ENCODE measurements at places on chromosomes 16 and 17.

DNA sequence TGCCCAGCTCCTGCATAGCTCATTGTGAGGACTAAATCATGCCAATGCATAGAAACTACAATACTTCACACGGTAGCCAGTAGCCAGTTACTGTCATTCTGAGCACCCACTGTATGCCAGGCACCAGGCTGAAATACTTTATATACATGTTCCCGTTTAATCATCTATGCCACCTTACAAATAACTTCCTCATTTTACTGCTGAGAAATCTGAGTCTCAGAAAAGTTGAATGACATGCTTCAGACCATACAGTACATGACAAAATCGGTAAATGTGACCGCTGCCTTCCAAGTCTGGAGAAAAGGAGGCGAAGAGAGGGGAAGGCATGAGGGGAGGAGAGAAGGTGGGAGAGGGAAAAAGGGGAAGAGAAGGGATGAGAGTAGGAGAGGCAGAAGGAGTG is 9.2 kb upstream of the TLCD3B start:
- DNase-seq = no peak

DNA sequence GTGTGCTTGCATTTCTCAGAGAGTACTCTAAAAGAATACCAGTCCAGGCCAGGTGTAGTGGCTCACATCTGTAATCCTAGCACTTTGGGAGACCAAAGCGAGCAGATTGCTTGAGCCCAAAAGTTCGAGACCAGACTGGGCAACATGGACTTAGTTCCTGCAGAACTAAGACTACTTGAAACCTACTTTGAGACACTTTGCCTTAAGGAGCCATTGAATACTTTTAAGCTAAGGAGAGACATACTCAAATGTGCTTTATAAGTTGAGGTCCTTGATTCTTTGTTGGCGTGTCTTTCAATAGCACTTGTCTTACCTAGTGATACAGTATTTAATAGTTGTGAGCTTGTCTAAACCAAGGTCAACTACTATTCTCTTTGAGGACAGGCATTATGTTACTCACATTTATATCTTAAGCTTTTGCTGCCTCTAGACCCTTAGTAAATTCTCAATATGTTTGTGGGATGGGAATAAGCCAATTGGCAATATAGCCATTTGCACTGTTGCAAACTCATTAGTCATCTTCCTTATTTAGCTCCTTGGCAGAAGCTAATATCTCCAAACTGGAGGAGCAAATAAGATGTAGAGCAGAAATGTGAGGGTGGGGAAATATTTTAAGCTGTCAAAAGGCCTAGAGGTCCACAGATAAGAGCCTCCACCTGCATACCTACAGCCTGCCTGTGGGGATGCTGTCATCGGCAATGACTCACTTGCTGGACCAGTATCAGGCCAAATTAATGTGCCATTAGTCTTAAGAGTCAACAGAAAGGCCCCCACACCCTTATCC is 16.3 kb downstream of the SCPEP1 start:
- no peak for DNase-seq

DNA sequence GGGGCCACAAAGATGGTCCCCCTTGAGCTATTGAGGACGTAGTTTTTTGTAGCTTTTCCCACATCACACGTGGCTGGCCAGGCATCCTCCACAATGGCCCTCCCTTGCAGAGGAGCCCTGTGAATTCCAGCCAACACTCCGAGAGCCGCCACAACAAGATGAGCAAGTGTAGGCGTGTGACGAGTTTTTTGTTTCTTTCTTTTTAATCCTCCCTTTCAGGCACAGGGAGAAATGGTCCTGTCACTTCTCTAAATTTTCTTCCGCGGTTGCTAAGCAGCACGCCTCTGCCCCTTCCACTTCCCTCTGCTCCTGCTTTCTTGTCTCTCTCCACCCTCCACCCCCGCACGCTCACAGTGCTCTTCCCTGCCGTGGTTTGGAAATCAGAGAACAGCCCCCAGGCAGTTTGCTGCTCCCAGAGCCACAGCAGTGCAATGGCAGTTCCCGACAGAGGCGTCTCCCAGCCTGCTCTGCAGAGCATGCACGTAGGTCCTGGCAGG is 68.0 kb upstream of the MRTFB start:
- DNase-seq = no peak

- DNase-seq = no peak
Measured at GRCh38 chr17:44417553-44417952, 28.1 kb upstream of the ITGA2B start.

GRCh38 chr16:87728026-87728425 is 37.8 kb downstream of the KLHDC4 start:
- DNase-seq = no peak

GRCh38 chr17:79778504-79779083 is 646 bp downstream of the CBX2 start:
- DNase-seq = no peak

- DNase-seq = no peak
Measured at GRCh38 chr17:16444258-16444886, 29.0 kb downstream of the TRPV2 start.

GRCh38 chr16:79163691-79164387 is 436.7 kb downstream of the MAF start:
- DNase-seq = no peak

DNA sequence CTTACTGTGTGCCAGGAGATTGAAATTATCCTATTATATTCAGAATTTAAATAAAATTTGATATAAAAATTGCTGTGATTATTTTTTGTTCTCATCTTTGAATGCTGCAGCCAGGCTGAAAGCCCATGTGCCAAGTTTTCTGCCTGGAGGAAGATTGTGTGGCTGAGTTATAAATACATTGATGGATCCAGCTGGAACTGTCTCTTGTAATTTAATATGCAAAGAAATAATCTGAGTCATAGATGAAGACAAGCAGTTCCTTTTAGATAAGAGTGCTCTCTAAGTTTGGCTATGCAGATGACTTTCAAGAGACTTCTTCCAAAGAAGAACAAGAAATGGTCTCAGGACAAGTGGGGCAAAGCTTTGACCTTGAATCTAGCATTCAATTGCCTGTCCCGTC is 871.0 kb downstream of the CDH11 start:
- no peak for DNase-seq

DNA sequence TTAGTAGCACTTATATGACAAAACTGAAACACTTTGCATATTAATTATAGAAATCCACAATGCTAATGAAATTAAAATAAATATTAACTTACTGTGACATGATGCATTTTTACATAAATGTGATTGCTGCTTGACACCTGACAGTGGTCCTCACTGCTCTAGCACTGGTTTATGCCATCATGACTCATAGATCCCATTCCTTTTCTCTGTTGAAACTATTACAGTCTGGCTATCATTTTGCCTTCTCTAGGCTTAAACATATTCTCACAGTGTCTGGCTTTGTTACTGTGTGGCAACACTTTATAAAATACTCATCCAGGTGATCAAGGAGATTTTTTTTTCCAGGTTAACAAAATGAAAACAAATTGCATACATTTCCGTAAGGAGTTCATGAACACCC is 108.0 kb downstream of the MRTFB start:
- no peak for DNase-seq

GRCh38 chr17:8888704-8889302 is 21.3 kb upstream of the PIK3R6 start:
- DNase-seq = no peak

DNA sequence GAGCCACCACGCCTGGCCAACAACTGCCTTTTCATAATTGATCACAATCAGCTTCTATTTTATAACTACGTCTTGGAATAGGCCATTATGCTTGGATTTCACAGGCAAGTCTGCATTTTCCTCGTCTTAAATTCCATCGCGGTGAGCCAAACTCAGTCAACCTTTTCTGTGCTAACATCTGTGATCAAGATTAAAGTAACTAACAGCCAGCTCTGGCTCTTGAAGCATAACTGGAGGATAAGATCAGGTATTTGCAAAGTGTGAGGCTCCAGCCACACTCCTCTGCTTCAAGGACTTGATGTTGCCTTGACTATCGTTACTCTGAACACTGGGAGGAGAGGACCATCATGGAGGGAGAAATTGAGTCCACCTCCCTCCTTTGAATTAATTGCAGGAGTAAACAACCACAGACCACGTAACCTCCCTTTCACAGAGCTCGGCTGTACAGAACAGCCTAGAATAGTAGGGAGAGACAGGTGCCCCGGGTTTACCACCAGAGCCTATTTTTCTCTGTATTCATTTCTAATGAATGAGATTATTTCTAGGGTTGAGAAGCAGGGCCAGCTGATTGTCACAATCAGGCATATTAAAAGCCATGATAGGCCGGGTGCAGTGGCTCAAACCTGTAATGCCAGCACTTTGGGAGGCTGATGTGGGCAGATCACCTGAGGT is 143.0 kb downstream of the XYLT1 start:
- no peak for DNase-seq

DNA sequence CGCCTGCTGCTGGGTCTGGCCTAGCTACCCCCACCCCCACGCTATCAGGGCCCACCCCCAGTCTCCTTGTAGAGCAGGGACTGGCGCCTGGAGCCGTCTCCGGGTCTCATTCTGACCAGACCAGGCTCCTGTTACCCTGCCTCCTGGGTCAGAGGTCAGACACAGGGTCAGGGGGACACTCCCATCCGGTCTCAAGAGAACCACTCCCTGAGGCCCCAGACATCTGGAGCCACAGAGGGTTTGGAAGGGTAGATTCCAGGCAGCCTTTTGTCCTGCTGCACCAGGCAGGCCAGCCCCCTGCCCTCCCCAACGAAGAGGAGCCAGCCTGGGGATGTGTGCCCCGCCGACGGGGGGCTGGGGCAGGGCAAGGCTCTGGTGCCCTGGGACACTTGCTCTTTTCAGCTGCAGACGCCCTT is 944 bp upstream of the WFIKKN1 start:
- no peak for DNase-seq

DNA sequence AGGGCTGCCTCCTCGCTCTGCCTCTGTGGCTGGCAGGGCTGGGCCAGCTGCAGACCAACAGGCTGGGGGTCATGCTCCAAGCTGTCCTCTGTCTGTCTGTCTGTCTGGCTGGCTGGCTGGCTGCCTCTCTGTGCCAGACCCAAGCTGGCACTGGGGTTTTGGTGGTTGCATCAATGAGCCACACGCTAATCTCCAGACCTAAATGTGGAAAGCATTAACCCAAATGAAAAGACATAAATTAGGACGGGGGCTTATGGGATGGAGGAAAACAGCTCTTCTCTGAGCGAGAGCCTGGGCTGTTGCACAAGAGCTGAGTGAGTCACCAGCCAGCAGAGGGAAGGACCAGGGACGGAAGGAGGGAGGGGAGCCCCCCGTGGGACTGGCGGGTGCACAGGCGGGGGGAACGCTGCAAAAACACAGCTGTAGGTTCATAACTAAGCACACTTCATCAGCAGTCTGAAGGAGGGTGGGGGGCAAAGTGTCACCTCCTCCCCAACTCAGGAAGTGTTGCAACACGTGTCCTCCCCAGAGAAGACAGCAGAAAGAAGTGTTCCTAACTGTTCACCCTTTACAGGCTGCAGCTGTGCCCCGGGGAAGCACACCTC is 83.4 kb downstream of the GAS7 start:
- peak; percentile 34 for DNase-seq

DNA sequence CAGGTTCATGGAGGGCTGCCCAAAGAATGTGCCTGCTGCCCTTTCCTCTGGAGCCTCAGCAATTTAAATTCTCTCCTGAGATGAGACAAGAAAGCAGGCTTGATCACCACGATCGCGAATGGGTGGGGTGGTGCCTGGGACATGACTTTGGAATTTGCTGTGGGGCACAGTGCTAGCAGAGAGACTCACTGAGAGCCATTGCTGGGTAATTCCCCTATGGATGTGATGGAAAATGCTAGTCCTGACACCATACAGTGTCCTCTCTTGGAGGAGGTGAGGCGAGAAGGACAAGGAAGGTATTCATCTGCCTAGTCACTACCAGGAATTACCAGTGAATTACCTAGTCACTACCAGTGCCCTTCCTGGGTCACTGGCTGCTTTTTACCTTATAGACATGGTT is 15.5 kb downstream of the FAM20A start:
- DNase-seq = no peak

DNA sequence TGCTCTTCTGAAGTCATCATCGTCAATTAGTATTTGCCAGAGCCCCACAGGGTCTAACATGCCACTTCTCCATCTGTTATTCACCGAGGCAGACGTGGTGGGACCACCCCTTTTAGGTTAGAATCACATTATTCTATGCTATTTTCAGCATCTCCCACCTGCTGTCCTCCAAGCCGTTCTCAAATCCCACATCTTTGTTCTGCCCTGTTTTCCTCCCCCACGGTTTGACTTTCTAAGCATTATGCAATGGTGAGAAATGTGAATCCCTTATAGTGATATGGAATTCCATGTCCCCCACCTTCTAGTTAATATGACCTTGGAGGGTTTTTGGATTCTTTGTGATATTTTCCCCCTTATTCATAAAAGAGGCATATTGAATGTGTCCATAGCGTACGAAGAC is 634.1 kb upstream of the RBFOX1 start:
- DNase-seq = no peak

DNA sequence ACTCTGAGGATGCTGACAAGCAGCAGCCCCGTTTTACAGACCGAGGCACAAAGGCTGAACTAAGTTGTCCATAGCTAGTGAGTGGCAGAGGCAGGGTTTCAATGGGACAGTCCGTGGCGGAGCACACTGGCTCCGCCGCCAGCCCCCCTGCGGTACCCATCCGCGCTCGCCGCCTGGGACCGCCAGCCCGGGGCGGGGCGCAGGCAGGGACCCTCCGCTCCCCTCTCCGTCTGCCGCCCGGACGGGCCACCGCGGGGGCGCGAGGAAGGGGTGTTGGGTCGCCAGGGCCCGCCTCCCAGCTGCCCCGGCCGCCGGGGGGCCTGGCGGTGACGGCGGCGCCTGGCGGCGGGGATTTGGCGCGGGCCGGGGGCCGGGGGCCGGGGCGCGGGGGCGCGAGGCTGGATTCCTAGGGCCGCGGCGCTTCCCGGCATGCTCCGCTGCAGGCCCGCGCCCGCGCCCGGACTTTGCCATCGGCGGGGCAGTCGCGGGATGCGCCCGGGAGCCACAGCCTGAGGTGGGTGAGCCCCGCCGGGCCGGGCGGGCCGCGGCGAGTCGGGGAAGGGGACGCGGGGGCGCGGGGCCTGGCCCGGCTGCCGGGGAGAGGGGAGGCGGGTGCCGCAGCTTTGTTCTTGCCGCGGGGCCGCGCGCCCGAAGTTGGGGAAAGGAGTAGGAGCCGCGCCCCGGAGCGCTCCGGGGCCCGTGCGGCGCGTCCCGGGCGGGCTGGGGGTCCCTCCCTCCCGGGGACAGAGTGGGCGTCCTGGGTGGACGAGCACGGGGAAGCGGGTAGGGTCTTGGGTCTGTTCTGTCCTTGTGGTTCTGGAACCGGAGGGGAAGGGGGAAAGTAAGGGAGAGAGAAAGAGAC is at the start of gene TMEM98:
Gene TMEM98, plus strand, starts transcription at position 430 of the 862 bp plus-strand sequence. CDS start 3,376 bp downstream, outside the sequence.
- DNase-seq = no peak

GRCh38 chr17:51840688-51841087 is 317.8 kb downstream of the CA10 start:
- DNase-seq = no peak

GRCh38 chr17:44772308-44773045 is 13.7 kb downstream of the ADAM11 start:
- DNase-seq = no peak

GRCh38 chr16:72149676-72150464 is 22.1 kb downstream of the PMFBP1 start:
- no peak for DNase-seq

Data from activated CD4-positive, alpha-beta T cell treated with anti-CD3 and anti-CD28 coated beads for 1 hour (primary cell).